Pancreas (tissue), 10 donors: ENCODE measurements at places on chromosomes 5 and 9. TPM values are rescaled to one million over a fixed set of nuclear protein-coding genes. Genes with fewer than 3 reads are reported as not detected.

PPIP5K2 gene
- 20.8 TPM for total RNA-seq

DMRT3 gene
- total RNA-seq: not detected

OR1J2 gene
- total RNA-seq: not detected

NNT gene
- total RNA-seq: 27.1 TPM

JMY gene
- total RNA-seq: 11.2 TPM

CCDC187 gene
- 0.31 TPM for total RNA-seq

SPATA9 gene
- total RNA-seq: 0.62 TPM

- no peaks in the 10 kb centered on the region for H3K27me3 ChIP-seq
- H3K4me1 ChIP-seq: peaks cover 13% of the 10 kb centered on the region
- H3K4me3 ChIP-seq: no peak overlapping the region
- no peak for DNase-seq
- no peaks in the 10 kb centered on the region for H3K36me3 ChIP-seq
Measured at GRCh38 chr5:122967625-122968024, 68.9 kb downstream of the PPIC start.

DNA sequence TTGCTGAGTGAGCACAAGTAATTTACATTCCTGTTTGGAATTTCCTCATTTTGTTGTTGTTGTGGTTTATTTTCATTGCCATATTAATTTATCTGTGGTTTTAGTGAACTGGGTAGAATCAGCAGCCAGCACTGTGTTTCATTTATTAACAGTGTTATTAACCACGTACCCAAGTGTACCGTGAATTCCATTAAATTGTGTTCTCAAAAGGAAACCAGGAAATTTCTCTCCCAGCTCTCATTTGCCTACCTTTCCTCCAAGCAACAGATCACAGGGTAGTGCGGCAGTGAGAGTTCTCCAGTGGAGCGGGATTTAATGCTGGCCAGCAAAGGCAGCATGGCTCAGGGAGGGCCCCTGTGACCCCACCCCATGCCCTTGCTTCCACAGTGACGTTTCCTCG lies 54.6 kb downstream of the MVB12B start:
- H3K27ac ChIP-seq: no peak overlapping the region
- no peak for DNase-seq
- H3K4me1 ChIP-seq: no peaks in the 10 kb centered on the region
- no peaks in the 10 kb centered on the region for H3K36me3 ChIP-seq
- H3K27me3 ChIP-seq: no peaks in the 10 kb centered on the region

DNA sequence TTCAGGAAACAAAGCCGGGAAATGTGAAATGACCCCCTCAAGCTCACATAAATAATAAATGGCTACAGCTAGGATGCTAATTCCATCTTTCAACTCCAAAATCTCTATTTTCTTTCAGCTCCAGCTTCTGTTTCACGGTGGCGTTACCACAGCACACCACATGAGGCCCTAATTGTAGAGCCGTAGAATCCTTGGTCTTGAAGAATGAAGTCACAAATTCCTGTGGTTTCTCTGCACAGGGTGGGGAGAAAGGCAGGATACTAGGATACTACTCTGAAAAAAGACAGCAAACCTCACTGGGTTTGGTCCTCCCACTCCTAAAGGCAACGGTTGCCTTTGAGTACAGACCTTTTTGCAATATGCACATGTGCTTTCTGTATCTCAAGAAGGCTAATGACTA lies 13.9 kb upstream of the RARS1 start:
- H3K27me3 ChIP-seq: no peaks in the 10 kb centered on the region
- no peak overlapping the region for H3K4me3 ChIP-seq
- H3K36me3 ChIP-seq: no peaks in the 10 kb centered on the region
- DNase-seq: no peak

DNA sequence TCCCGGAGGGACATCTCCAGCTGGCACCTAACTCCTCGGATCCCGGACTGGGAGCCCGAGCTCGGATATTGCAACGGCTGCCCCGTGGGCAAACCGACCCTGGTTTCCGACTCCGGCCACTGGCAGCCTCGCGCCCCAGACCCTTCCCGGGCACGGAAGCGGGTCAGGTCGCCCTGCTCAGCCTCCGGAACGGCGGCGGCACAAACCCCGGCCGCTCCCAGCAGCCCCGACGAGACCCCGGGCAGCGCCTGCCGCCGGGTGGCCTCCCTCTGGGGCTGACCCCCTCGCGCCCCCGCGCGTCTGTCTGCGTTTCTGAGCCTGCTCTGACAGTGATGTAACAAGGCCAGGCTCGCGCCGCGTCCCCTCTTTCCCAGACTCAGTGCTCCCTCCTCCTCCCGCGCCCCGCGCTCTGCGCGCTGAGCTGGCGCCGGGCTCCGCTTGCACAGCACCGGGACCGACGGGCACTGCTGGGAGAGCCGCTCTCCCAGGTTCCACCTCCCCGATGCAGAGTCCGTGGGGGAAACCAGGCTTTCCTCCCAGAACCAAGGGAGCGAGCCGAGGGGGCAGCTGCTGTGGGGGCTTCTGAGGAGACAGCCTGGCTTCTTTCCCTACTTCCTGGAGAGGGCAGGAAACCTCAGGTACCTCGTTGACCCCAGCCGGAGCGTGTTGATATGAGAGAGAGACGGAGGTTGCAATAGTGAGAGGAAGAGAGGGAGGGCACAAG lies at the start of gene TMEM215:
TSS of gene TMEM215 (plus strand) at position 373 of the 724 bp plus-strand sequence. CDS start 644 bp downstream, outside the sequence.
- H3K27ac ChIP-seq: no peak within 1 kb of the TSS
- no peaks in the 10 kb centered on the region for H3K4me1 ChIP-seq
- H3K27me3 ChIP-seq: peaks cover 16% of the 10 kb centered on the region
- H3K36me3 ChIP-seq: no peaks in the 10 kb centered on the region
